ENCODE measurements at places on chromosomes 5 and 9.

- peak; percentile 59 for DNase-seq
Observed at GRCh38 chr9:7613931-7614330, 185.6 kb downstream of the DMAC1 start.

GRCh38 chr9:110410961-110411360 is 73.3 kb upstream of the TXNDC8 start:
- DNase-seq = no peak

GRCh38 chr5:73612799-73613198 is 13.2 kb upstream of the ARHGEF28 start:
- no peak for DNase-seq

GRCh38 chr9:108108852-108109448 is 619.4 kb upstream of the KLF4 start:
- DNase-seq = no peak

DNA sequence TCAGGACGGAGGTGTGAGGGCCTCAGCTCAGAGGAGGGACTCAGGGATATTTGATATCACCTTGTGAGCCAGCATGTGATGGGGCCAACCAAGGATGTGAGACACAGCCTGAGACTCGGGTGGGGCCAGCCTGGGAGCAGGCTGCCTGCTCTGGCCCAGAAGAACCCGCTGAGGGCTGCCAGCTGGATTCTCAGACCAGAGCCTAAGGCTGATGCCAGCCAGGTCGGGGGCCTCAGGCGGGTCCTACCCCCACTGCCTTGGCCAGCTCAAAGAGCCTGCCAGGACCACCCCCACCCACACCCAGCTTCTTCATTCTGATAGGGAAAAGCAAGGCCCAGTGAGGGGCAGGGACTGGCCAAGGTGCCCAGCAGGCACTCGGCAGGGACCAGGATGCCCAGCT is 20.3 kb upstream of the DUSP1 start:
- no peak for DNase-seq

- no peak for DNase-seq
Observed at GRCh38 chr9:134944916-134945315, 27.2 kb upstream of the FCN1 start.

DNA sequence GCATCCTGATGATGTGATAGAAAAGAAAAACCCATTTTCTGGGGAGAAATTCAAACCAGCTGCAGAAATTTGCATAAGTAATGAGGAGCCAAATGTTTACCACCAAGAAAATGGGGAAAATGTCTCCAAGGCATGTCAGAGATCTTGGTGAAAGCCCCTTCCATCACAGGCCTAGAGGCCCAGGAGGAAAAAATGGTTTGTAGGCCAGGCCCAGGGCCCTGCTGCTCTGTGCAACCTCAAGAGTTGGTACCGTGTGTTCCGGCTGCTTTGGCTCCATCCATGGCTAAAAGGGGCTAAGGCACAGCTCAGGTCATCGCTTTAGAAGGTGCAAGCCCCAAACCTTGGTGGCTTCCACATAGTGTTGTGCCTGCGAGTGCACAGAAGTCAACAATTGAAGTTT is 543.1 kb downstream of the ZNF608 start:
- DNase-seq = no peak

GRCh38 chr9:122453677-122454135 is 24.0 kb downstream of the OR1J1 start:
- DNase-seq = no peak

Data from CD4-positive, alpha-beta T cell treated with Interleukin-2 at 100 ng/mL for 4 hours (primary cell).